Right cardiac atrium (tissue), 5 donors: ENCODE measurements at places on chromosomes 1 and 21. TPM values are rescaled to one million over a fixed set of nuclear protein-coding genes. Genes with fewer than 3 reads are reported as not detected.
A peak's percentile ranks its signal among the peaks of the same experiment; 100 is the strongest.

GRCh38 chr1:106944721-106945120 is 111.8 kb upstream of the PRMT6 start:
- DNase-seq: no peak

GRCh38 chr1:47936916-47937551 is 60.2 kb downstream of the TRABD2B start:
- no peak for DNase-seq

GRCh38 chr1:53140451-53140850 is 2.0 kb downstream of the SLC1A7 start:
- DNase-seq: no peak

GRCh38 chr1:165858967-165859845 is 31.8 kb downstream of the UCK2 start:
- no peak for DNase-seq

- no peak for DNase-seq
Measured at GRCh38 chr1:68217060-68217554, 15.2 kb downstream of the WLS start.

Gene COL9A2
- total RNA-seq: 1.3 TPM

GRCh38 chr1:205286335-205286950 is 35.1 kb downstream of the NUAK2 start:
- DNase-seq: no peak

Gene PM20D1
- total RNA-seq: 1.0 TPM

- DNase-seq: no peak
Measured at GRCh38 chr1:197173571-197174507, 27.4 kb upstream of the ASPM start.

GRCh38 chr21:39137248-39138178 is 45.7 kb downstream of the PSMG1 start:
- no peak for DNase-seq

GRCh38 chr1:119873135-119874015 is 22.9 kb downstream of the ADAM30 start:
- DNase-seq: no peak

Gene RGS13
- total RNA-seq: 0.14 TPM

Gene FMN2
- 0.21 TPM for total RNA-seq

DNA sequence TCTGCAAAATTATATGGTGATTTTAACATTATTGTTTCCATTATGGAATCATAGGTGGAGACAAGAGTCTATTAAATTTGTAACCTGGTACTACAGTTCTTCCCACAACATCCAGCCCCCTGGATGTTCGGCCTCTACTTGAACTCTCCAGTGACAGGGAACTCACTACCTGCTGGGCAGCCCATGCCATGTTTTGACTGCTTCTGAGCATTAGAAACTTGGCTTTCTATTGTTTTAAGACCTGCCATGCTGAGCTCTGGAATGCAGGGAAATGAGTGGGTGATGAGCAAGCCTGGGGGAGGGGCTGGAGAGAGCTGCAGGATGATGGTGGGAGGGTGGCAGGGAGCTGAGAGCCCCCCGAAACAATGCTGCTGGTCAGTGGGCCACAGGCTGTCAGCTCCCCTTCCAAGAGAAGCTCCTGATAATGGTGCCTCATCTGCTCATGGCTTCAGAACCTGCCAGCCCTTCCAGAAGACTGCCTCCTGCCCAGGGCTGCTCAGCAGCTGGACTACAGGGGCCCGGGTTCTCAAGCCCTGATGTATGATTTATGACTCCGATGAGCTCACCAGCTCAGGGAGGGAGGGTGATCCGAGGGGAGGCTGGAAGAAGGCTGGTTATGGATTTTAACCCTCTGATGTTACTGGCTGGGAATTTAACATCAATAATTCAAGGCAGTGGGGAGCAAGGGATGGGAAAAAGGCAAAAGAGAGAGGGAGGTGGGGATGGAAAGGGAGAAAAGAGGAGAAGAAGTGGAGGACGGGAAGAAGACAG is 205.0 kb downstream of the HIVEP3 start:
- DNase-seq: no peak

Gene FCER1G
- total RNA-seq: 44.3 TPM

Gene ALPL
- 20.6 TPM for total RNA-seq

GRCh38 chr1:9652379-9653209 is 1.1 kb downstream of the PIK3CD start:
- DNase-seq: peak; percentile 68

DNA sequence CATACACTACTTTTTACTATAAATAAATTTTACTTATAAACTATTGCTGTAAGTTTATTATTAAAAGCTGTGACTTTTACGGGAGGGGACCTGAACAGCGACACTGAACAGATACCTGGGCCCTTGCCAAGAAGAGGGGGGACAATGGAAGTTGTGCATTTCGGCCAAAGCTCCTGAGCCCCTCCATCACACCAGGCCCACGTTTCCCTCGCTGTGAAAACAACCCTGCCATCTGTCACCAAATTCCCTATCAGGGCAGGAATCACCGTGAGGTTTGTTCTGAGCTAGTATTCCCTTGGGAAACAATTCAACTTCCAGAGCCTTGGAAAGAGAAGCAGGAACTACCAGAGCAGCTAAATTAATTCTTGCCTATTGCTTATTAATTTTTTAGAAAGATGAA is 37.0 kb downstream of the VTCN1 start:
- DNase-seq: no peak

DNA sequence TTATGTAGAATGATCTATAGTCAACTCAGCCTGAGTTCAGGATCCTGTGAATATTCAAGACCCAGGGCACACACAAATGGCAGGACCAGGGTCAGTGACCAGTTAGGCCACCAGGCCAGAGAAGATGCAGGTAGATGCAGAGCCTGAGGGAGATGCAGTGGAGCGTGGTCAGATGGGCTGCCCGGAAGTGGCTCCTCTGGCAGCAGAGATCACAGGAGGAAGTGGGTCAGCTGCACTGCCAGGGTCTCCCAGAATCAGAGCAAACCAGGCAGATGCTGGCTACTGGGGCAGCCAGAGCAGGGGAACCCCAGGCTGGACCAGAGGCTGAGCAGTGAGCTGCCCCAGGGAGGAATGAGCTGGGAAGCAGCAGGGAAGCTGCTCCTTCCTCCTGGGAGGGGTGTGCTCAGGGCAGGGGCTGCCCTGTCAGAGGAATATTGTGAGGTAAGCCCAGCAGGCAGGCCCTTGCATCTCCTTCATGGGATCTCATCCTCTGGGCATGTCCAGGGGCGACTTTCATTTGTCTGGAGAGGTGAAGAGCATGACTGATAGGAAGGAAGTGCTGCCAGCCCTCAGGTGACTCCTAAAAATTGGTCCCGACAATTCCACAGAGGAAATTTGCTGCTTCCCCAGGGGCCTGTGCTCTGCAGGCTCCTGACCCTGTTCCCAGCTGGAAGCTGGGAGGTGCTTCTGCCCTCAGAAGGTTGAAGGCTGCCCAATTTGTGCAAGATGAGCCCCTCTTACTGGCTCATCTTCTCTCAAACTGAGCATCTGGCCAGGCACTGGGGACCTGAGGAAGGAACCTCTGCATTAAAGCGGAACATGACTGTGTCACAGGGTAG is 49.3 kb downstream of the STUM start:
- no peak for DNase-seq

DNA sequence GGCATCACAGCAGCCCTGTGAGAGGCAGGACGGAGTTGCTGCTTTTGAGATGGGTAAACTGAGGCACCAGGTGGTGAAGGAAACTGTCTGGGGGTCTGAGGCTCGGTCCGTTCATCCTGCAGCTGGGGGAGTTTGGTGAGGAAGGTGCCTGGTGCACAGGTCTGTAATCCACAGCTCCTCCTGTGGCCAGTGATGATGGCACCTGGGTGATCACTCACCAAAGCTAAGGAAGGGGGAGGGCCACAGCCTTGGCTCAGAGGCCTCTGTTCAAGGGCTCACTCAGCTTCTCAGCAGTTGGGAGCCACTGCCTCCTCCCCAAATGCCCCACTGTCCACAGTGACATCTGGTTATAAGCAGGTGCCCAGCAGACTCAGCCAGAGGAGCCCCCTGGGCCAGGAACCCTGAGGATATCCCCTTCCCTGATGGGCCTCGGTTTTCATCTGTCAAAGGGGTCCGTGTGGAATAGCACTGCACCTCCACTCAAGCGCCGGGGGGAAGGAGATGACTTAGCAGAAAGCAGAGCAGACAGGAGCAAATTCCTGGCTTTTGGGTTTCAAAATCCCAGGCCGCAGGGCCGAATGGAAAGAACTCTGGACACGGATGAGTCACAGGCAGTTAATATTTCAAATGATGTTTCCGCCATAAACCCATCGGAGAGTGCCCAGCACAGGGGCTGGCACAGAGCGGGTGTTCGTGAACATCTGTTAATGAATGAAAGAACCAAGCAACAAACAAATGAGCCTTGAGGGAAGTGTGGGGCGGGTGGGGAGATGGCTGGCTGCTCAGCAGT is 82.8 kb downstream of the DMRTB1 start:
- DNase-seq: peak; percentile 2

Gene CASQ2
- 865 TPM for total RNA-seq

GRCh38 chr1:115089420-115090185 is at the start of gene TSPAN2:
TSS of gene TSPAN2 (minus strand) at chr1:115089503. CDS start at chr1:115089432, 71 bp downstream.
- DNase-seq: peak; percentile 91

Gene LCE1F
- not detected for total RNA-seq

- DNase-seq: no peak
Measured at GRCh38 chr21:31181082-31181750, 142.9 kb upstream of the KRTAP19-8 start.

DNA sequence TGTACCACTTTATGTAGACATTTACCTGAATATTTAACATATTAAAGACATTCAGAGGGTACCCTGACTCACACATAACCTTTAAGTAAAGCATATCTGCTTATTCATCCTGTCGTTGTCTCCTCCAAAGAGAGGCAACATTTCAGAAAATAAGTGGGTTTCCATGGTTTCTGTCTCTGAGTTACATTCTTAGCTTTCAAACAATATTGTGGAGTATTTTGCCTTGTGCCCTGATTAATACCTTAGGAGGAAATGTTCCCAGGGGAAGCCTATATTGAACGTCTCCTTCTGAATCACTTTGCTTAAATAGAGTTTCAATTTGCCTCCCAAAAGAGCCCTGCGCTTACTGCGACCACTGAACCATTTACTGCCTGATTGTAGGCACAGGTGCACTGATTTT is 26.1 kb downstream of the PALMD start:
- DNase-seq: no peak
